Activated naive CD4-positive, alpha-beta T cell (primary cell): ENCODE measurements at places on chromosomes 3 and 15.

DNA sequence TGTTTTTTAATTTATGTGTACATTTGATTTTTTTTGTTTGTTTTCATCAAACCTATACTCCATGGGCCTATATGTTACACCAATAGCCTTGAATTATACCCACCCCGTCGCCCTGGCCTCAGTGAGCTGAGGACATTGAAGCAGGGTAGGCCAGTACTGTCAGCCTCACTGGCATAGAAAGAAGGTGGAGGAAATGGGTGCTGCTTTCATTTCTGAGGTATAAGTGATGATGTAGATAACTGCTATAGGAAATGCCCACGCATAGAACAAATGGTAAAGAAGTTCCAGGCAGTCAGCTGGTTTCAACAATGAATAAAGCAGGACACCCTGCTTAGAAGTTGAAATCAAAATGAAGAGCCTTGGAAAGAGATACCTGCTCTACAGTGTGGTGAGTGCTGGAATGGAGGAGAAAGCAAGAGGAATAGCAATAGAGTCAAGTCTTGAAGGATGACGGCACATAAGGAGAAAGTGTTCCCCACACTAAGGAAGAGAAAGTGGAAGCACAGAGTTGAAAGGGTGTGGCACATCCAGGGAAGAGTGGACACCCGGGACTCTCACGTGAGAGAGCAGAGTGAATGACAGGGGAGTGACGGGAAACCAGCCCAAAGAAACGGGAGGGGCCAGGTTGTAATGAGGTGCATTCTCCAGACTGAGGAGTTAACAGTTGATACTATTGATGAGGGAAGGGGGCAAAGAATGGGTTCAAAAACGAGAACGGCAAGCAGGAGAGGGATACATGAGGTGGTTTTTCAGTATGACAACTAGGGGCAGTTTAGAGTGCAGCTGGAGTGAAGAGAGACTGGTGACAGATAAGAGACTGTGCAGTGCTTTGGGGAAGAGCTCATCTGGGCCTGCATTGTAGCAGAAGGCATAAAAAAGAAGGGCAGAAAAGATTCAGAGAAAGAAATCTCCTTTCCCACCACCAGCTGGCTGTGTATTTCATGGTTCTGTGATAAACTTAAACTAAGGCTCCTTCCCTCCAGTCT, 70.5 kb downstream of the KLHL25 start:
- DNase-seq = no peak

DNA sequence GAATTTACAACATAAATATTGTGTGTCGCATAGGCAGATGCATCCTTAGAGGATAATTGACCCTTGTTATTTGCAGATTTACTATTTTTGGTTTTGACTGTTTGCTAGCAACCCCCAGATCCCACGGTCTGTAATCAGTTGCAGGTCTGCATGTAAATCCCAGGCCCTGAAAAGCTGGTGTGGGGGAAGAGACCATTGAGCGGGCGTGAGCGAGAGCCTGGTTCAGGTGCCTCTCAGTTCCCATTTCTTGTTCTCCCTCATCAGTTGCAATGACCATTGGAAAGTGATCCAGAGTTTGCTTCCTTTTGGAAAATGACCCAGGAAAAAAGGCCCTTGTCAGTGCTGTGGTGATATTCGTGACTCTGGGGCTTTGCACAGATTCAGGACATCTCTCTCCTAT, 238.9 kb downstream of the UACA start:
- DNase-seq = no peak

DNA sequence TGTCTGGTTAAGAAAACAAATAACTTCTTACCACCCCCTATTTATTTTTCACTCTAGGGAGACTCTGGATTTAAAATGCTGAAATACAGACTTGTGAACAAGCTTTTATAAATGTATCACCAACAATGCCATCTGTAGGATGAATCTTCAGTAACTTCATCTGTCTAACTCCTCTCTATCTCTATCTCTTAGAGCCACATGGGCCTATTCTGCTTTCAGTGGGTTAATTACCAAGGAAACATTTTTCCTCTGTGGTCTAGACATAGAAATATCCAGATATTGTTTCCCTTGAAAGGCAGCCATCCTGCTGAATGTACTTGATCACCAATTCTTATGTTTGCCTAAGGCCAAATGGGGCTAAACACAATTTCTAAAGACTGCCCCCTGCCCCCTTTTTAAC, 167.6 kb upstream of the COL8A1 start:
- no peak for DNase-seq

- no peak for DNase-seq
Observed at GRCh38 chr15:101092156-101092866, 159.5 kb downstream of the CHSY1 start.

- no peak for DNase-seq
Observed at GRCh38 chr15:62988701-62989100, 53.8 kb upstream of the TPM1 start.
